ENCODE measurements at places on chromosomes 11 and 22.

- peak; percentile 11 for DNase-seq
These were observed 974.6 kb upstream of the RAG2 start for GRCh38 chr11:37572491-37573171.

DNA sequence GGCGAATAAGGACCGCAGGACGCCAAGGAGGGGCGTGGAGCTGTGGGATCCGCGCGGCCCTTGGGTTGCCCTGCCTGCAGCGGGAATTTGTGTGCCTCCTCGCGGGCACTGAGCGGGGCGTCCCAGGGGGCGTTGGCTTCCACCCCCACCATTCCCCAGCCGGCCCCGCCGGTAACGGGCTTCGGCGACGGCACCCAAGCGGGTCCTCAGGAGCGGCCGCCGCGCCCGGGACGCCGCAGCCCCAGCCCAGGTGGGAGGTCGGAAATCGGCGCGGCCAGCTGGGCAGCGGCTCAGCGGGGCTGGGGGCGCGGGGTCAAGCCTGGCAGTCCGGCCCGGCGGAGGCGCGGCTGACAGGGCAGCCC lies 320 bp downstream of the CLTCL1 start:
- peak; percentile 24 for DNase-seq

DNA sequence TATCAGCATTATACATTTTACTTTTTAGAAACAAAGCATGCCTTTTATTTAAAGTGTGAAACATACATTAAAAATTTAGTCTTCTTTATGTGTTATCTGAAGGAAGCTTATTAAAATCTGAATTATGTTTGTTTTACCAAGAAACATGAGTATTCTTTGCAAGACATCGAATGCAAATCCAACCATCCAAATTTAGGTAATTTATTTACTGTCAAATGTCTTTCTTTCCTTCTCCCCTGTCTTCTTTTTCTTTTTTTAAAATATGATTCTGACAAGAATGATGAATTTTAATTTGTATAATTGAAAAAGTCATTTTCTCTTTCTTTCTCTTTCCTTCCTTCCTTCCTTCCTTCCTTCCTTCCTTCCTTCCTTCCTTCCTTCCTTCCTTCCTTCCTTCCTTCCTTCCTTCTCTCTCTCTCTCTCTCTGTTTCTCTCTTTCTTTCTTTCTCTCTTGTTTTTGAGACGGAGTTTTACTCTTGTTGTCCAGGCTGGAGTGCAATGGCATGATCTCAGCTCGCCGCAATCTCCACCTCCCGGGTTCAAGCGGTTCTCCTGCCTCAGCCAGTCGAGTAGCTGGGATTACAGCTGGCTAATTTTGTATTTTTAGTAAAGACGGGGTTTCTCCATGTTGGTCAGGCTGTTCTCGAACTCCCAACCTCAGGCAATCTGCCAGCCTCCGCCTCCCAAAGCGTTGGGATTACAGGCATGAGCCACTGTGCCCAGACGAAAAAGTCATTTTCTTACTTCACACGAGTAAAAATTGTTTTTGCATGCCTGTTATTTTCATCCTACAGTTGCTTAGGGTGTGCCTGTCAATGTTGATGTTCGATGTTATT lies 157.5 kb downstream of the TMEM135 start:
- DNase-seq, result no peak

GRCh38 chr11:95147364-95147905 lies 57.8 kb downstream of the ENDOD1 start:
- peak; percentile 94 for DNase-seq

DNA sequence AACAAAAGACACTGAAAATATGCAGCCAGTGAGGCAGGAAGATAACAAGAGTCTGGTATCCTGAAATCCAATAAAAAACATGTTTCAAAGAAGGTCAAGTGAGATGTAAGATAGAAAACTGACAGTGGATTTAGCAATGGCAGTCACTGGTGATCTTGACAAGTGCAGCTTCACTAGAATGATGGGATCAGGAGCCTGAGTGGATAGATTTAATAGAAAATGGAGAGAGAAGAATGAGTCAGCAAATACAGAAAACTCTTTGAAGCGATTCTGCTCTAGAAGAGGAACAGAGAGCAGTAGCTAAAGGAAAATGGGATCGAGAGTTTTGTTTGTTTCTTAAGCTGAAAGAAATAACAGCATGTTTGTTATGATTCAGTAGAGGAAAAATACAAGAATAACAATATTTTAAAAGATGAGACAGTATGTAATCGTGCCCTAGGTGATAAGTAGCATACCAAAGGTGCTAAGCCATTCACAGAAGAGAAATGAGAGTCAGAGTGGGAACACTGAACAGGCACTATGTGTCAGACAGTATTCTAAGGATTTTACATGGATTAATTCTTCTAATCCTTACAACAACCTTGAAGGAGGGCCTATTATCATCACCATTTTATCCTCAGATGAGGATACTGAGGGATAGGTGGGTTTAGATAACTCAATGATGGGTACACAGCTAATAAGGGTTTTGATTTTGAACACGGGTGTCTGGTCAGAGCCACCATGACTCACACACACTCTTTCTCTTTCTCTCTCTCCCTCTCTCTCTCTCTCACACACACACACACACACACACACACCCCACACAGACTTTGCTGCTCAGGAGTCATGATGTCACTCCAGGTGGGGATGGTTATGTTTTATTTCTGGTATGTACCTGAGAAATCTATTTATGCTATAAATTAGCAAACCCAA lies 36.3 kb downstream of the MRE11 start:
- no peak for DNase-seq

DNA sequence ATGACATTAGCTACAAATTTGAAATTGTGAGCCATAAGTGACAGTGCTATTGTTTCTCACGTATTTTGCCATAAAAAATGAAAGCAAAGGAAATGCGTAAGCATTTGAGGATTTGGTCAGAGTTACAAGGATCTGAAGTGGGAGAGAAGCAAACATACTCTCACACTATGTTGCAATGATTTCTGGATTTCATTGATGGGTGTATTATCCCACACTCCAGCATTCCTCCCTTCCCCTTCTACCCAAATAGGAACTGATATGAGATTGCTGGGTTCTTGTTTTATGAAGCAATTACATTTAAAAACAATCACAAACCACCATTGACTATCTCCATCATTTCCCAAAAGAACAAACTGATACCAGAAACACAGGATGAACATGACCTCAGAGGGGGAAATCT lies 314.0 kb upstream of the CTSC start:
- no peak for DNase-seq
